A172 (cell line): ENCODE measurements at places on chromosomes 11 and 22. TPM values are rescaled to one million over a fixed set of nuclear protein-coding genes. Genes with fewer than 3 reads are reported as not detected.
A peak's percentile ranks its signal among the peaks of the same experiment; 100 is the strongest.

Gene PRODH
- 0.72 and 6.6 TPM in 2 replicates for total RNA-seq

Gene C11orf58
- total RNA-seq: 290 and 301 TPM in 2 replicates

Gene H19
- total RNA-seq: 0.69 and 2.7 TPM in 2 replicates

Gene POTEH
- 0.05 TPM in 1 of 2 replicates, not detected in the other for total RNA-seq

- no peak for DNase-seq
These were observed 46.9 kb downstream of the NF2 start for GRCh38 chr22:29650370-29650769.

DNA sequence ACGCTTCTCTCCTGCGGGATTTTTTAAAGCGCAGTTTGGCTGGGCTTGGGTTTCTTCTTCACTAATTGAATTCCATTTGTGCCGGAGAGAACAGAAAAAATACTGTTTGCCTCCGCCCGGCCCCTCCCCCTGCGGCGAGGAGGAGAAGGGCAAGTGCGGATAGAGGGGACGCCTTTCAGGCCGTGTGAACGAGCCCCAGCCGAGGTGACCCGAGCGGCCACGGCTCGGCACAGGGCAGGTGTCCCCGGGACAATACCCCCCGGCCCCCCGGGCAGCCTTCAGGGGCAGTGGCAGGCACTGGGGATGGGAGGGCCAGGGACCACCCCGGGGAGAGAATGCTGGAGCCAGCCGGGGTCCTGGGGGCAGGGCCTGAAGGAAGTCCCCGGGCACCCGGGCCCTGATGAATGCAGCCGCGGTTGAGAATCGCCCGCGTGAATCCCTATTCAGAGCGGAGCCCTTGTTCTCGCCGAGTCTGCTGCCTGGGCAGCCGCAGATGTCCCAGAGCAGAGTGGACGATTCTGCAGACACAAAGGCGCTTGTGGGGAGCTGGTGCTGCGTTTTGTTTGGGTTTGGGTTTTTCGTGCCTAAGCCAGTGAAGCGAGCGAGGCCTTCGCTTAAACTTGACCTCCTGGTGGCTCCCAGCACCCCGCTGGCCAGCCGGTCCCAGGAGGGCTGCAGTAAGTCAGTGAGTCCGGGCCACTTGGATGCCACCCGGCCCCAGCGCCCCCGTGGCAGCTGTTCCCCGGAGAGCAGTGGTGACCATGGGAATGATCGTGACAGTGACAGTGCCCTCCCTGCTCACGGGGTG is 96.0 kb downstream of the WNT7B start:
- DNase-seq: no peak

DNA sequence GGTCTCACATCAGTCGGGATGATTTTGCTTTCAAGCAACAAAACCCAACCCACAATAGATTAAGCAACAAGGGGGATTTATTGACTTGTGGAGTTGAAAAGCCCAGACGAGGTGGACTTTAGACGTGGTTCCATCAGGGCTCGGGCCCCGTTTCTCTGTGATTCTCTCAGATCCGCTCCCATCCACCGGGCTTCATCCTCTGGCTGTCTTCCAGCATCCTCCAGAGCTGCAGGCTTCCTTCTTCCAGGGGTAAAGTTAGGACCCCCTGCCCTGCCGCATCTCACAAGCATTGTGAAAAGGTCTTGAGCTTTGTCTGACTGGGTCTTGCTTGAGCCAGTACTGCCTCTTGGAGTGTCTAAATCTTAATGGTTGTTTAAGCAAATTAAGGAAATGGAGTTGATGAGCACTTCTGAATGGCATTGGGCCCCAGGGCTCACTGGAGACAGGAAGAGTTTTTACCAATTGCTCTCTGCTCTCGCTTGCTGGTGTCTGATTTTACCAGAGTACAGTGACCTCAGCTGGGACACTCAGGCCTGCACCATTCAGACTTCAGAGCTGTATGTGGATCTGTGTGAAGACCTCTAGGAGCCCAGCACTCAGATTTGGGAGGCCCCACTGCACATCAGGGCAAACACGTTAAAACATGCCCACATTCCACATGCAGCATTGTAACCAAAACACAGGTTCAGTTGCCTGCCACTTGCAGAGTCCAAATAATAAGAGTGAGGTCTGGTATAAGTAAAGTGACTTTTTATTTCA is 13.5 kb upstream of the FTH1 start:
- no peak for DNase-seq

DNA sequence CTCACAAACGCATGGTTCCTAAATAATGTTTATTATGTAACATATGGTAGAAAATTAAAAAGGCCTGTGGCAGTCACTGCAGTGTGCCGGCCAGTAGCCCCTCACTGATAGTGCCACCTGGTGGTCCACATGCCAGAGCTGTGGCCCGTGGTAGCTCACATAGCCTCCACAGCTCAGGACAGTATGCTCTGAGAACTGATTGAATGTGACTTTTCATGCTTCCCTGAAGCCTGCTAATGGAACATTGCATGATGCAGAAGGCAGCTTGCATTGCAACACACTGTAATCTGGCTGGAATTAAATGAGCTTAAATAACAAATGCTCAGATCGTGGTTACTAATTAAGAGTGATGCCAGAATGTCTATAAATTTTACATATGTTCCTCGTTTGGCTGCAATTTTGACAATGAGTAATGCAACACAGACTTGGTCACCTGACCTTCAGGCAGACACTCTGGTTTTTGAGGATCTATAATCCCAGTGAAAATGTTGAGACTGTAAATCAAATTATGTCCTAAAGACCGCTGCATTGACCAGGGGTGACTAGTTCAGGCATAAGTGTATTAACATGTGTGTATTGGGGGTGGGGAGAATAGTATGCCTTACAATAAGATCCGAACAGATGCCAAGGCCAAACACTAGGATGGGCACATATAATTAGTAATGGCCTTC is 566.4 kb downstream of the METTL15 start:
- peak; percentile 66 for DNase-seq

DNA sequence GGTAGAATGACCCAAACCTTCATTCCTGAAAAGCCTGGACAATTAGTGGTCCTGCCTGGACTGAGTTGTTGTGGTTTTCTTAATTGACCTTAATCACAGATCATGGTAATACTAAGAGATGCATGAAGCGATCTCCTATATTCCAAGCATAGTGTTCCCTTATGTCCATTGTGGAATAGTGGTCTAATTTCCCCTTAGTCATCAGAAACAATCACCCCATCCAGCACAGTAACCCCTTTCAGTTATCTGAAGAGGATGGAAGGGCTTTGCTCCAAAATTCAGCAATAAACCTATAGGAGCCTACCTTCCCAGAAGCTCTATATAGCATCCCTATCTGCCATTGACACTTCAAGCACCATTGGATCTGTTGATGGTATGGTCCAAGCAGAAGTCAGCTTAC is 6.8 kb upstream of the MS4A5 start:
- no peak for DNase-seq

- DNase-seq: no peak
These were observed 47.3 kb downstream of the IGF2 start for GRCh38 chr11:2091786-2092463.

DNA sequence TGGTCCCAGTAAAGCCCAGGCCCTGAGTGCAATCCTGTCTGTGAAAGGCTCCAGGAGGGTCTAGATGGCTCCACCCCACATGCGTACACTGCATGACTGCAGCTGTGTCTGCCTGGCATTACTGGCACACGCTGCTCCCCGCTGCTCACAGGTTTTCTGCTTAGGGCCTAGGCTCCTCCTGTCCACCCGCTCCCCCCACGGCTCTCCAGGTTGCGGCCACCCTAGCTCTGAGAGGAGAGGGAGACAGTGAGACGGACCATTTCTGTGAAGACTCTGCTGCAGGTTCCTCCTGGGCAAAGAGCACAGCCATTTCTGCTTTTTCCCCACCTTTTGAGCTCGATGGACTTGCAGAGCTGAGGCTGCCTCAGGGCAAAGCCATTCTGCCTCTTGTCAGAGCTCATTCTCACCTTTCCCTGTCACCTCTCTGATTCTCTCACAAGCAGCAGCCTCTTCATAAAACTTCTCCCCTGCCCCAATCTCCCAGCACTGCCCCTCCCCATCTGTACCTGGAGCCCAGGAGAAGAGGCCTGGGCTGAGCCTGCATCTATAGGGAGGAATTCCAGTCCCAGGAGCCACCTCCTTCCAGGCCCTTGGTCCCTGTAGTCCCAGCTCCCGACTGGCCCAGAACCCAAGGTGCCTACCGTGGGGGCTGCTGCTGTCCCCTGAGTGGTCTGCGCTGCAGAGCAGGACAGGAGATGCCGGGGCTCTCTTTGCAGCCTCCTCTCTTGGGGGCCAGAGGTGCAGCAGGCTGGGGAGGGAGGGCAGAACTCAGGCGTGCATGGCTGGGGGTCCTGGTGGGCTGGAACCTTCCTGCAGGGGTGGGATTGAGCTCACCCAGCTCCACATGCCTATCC is 433.7 kb upstream of the B3GAT1 start:
- DNase-seq: no peak

DNA sequence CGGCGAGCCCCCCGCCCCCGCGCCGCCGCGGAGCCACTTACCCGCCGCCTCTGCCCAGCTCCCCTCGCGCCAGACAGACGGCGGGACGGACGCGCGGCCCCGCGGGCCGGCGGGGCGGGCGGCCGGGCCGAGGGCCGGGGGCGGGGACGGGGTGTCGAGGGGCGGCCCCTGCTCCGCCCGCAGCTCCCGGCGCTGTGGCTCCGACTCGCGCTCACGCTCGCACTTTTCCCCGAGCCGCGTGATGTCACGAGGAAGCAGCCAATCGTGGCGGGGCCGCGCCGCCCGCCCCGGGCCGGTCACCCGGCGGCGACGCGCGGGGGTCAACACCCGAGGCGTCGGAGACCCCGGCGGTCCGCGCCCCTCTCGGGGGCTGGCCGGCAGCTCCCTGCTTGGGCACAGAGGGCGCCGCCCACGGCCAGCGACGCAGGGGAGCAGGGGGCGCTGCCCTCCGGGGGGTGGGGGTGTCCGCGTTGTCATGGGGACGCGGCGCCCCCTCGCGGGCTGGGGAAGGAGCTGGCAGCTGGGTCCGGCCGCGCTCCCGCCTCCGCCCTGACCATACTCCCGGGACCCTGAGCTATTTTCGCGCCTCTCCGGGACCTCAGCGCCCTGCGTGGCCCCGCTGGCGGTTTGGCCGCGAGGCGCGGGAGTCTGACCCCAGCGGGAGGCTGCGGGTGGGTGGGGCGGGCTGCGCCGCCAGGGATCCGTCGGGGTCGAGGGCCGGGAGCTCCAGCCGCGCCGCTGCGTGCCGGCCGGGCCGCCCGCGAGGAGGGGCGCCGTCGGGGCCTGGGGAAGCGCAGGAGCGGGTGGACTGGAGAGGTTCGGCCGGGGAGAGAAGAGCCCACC is at the start of gene CHRM4:
Gene CHRM4 (minus strand): TSS at position 199 of the 843 bp plus-strand sequence. CDS start 5,219 bp downstream, outside the sequence.
- no peak for DNase-seq

DNA sequence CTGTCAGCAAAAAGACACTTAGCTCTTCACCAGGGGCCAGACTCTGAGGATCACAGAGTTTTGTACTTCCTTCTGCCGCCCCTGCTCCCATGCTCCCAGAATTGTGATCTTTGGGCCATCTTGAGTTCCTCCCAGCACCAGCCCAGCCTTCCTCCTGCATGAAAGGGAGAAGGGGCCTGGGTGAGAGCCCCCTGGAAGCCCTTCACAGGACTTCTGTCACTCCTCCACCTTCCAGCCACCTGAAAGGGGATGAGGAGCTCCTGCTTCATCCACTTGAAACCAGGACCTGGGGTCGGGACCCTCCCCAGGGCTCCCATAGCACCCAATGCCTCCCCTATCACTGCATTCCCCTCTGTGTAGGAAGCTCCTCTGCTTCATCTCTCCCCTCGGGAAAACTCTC is 174.2 kb downstream of the BUD13 start:
- DNase-seq: no peak

GRCh38 chr11:43521471-43521870 is 159.1 kb upstream of the HSD17B12 start:
- no peak for DNase-seq

- DNase-seq: no peak
These were observed 116.1 kb downstream of the WNT11 start for GRCh38 chr11:76090174-76090573.

DNA sequence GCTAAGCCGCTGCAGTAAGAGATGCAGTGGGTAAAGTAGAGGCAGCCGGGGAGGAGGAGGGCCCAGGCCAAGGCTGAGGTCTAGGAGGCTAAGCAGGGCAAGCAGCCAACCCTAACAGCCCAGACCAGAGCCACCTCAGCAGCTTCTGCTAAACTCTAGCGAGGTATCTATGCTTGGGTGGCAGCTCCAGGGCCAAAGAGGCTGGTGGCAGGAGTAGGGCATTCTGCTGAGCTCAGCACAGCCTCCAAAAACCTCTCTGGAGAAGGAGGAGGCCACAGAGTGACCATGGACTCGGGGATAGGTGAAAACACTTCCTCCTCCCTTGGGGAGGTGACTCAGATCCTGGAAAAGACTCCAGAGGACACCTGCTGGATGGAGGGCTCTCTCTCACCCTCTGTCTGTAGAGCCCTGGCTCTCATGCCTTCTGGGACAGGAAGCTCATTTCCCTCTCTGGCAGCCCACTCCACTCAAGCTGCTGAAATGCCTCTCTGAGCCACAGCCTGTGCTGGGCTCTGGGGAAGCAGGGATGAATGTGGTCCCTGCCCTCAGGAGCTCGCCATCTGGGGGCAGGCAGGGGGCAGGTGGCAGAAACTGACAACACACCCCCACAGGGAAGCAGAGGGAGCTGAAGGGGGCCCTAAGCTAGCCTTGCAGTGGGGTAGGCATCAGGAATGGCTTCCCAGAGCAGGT is 16.5 kb upstream of the TPBGL start:
- peak; percentile 40 for DNase-seq

DNA sequence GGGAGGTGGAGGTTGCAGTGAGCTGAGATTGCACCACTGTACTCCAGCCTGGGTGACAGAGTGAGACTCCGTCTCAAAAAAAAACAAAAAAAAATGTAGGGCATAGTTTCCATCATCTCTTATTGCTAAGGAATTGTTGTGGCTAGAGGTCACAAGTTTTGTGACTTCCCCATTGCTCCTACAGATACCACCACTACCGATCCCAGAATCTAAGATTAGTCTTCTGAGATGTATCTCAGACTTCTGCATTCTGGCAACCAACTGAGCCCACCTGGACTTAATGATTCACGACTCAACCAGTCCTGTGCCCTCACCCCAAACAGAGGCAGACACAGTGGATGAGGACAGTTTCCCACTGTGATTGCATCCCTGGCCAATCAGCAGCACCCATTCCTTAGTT is 148.9 kb downstream of the NECTIN1 start:
- no peak for DNase-seq

DNA sequence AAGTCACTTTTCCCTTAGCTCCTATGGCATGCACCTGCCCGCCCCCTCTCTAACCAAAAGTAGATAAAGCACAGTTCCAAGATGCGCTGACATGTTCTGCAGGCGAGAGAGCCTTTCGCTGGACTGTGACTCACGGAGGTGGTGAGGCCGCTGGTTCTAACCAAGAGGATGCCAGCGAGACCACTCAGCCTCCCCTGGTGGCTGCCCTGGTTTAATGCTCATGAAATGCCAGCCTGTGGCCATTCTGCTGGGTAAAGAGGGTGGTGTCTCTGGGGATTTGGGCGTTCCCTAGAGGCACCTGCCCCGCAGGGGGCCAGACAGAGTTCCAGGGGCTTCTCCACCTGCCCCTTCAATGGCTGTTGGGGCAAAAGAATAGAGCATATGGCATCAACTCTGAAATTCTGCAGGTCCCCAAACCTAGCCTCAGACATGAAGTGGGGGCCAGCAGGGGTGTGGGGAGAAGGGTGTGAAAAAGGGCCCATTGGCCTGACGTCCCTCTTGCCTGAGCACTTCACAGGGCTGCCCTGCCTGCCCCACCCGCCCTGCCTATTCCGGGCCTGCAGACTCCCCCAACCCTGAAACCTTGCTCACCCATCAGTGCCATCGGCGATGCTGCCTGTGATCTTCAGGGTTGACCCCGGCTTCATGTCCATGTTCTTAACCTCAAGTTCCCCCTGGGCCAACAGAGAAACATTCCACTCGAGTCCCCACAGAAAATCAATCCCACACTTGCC is 8.5 kb downstream of the LGALS2 start:
- DNase-seq: peak; percentile 51
